IPS DF 19.7 (cell line): ENCODE measurements at places on chromosomes 6 and 20.

DNA sequence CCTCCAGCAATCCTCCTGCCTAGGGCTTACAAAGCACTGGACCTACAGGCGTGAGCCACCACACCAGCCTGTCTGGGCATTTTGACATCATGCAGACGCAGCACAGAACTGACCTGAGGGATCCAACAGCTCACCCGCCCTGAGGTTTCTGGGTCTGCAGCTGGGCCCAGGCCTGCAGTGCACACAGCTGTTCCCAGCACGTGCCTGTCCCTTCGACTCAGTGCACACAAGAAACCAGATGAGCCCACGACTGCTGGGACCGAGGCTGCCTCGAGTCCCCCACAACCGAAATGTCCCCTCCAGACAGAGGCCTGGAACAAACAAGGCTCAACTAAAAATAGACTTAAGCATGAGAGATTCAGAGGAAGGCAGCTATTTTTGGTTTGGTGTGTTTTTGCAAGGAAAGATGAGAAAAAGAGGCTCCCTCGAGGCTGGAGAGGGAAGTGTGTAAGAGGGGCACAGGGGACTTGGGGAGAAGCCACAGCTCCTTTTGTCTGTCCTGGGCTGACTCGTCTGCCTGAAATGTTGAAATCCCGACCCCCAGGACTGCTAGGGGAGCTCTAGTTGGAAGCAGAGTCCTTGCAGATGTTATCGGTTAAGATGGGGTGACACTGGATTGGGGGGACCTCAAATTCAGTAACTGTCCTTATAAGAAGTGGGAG, 66.3 kb downstream of the YTHDF1 start:
- no peak for DNase-seq

- DNase-seq: no peak
Observed at GRCh38 chr6:142406131-142406530, 104.3 kb downstream of the ADGRG6 start.

DNA sequence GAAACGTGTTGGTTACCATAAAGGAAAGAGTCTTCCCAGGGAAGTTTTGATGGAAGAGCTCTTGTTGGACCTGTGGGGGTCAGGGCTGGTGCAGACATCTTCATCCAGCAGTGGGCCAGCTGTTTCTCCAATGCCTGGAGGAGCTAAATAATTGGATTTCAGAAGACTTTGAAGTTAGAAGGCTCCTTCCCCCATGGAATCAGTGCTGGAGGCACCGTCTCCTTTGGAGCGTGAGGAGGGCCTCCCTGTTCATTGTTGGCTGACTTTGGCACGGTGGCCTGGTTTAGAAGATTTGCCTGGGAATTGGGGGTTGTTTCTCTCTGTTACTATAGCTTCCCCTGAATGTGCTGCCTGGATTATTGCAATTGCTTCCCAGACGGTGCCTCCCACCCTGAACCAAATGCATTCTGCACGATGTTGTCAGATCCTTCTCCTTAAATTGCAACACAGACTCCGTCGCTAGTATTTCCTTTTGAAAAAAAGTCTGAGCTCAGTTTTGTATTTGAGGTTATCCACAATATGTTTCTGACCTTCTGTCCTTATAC, 27.7 kb upstream of the KCNG1 start:
- DNase-seq: no peak

DNA sequence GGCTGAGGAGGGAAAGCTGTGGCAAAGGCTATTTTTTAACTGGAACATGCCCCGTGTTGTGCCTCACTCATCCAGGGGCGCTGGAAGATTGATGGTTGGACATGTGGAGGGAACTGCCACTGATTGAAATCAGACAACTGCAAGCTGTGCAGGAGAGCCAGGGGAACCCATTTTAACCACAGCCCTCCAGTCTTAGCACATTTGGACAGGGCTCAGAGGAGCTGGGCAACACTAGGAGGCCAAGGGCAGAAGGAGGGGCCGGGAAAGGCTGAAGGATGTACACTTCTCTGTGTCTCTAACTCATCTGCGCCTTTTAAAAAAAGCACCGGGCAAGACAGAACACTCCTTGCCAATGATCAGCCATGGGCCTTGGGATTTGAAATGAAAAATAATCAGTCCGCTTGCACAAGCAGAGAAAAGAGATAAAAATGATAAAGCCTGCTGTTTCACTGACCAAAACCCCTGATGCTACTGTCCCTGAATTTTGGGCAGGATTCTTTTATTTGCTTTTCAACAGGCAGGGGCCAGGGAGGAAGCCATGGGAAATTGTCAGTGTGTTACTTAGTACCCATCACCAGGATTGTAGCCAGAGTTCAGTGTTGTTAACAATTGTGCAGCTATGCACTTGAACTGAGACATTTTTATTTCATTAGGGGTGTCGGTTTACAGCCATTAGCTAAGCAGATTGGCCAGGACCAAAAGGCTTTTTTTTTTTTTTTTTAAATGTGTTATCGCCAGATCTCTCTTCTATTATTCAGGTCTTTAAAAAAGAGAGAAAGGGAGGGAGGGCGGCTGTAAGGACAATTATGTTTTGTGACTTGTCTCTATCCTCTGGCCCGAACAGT, 109.3 kb upstream of the EYA4 start:
- DNase-seq: no peak
